CD4-positive, alpha-beta T cell treated with Interleukin-4 for 4 hours (primary cell): ENCODE measurements at places on chromosomes 4 and X.

DNA sequence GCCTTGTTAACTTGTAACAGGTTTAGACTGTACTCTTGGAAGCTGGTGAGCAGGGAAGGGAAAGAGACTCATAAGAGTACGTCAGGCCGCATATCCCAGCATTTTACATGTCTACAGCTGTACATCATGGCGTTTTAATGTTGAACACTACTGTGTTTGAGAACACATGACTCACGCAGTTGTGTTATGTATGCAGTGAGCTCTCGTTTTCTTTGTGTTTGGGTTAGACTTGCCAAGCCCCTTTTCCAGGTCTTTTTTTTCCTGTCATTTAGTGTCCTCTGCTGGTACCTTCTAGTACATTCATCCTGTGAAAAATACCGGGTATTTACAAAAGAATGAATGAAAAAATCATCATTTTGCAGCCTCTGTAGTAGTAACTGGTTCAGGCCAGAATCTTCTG, 35.3 kb downstream of the SMS start:
- DNase-seq, result no peak

GRCh38 chrX:36422368-36422767, 502.8 kb downstream of the CFAP47 start:
- DNase-seq, result no peak

- no peak for DNase-seq
Measured at GRCh38 chr4:148634476-148634875, 192.3 kb upstream of the NR3C2 start.

DNA sequence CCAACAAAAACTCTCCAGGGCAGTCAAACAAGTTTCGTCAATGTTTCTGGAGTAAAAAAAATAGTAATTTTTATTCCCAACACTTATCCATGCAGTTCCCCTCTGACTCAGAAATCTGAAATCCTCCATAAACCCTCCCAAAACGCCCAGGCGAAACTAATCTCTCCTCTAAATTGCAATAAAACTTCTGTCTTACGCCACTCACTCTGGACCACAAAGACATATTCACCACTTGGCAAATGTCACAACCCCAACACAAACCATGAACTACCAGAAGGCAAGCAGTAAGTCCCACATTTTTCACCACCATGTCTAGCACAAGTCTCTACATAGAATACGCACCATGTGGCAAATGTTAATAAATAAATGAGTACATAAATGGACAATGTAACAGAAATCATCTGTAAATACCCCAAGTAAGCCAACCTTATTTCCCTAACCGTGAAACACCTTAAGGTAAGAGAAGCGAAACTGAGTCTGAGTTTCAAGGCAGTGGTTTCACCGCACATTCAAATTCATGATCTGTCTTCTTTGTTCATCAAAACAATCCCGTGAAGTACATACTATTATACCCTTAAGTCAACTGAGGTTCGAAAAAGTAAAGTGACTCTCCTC, 1.6 kb downstream of the PAPSS1 start:
- no peak for DNase-seq

- DNase-seq, result no peak
Measured at GRCh38 chr4:173002830-173003561, 165.6 kb upstream of the GALNT7 start.
